ENCODE measurements at places on chromosomes 3 and 15.

DNA sequence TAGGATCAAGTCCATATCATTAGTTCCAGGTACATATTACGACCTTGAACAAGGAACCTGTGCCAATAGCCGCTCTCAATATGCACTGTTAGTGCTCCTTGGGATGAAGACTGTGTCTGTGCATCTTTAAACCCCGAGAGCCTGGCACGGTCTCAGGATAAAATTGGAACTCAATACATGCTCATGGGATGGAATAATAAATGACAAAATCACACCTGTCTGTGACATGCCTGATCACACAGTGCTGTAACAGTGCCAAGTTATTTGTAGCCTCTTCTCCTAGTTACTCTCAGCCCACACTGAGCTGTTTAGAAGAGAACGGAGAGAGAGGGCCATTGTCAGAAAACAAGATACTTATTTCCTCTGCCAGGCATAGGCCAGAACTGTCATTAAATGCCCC lies 82.2 kb downstream of the SSR3 start:
- no peak for DNase-seq

- DNase-seq, result no peak
These were observed 129.7 kb upstream of the THBS1 start for GRCh38 chr15:39451121-39451688.

GRCh38 chr15:33200444-33200843 lies 5.9 kb upstream of the FMN1 start:
- DNase-seq, result no peak

- DNase-seq, result no peak
These were observed 116.8 kb downstream of the GALK2 start for GRCh38 chr15:49286649-49287404.

DNA sequence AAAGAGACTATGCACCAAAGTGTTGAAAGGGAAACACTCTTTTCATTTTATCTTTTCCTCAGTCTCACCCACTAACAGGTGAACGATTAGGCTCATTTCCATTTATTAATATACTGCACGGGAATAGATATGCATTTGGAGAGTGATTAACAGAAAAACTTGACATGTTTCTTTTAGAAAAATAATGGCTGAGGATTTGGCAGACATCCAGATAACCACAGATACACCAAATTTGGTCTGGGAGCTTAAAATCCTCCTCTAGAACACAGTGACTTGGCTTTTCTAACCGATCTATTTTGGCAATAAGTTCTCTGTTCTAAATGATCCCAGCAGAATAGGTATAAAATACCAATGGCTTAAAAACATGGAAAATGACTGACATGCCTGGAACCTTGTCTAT lies 459.3 kb upstream of the SGO1 start:
- DNase-seq, result no peak

GRCh38 chr3:123039178-123039577 lies 11.6 kb upstream of the SEMA5B start:
- DNase-seq, result no peak

GRCh38 chr3:9078561-9079240 lies 115.4 kb upstream of the RAD18 start:
- no peak for DNase-seq

DNA sequence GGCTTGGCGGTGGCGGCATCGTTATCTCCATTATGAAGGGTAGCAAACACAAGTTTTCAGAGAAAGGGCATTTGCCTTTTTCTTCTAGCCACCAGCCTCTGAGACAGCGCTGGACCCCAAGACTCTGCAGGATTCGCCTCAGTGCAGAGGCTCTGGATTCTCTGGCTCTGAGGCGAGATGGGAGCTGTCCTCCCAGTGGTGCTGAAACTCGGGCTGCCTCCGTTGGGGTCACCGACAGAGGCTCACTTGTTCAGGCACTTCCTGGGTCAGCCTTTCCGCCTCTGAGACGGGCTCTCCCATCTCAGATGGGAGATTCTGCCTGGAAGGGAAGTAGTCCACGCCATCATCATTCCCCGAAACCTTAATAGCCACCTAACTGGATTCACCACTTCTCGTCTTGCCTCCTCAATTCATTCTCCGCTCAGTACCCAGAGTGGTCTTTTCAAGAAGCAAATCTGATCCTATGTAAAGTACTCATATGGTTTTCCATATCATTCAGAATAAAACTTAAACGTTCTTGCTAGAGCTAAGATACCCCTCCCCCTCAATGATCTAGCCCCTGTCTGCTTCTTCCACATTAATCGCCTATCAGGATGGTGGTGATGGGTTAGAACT lies 76.9 kb downstream of the RHCG start:
- DNase-seq, result peak; percentile 26

GRCh38 chr15:67133026-67133425 lies 67.6 kb downstream of the SMAD3 start:
- DNase-seq, result no peak

GRCh38 chr3:156298938-156299337 lies 178.6 kb downstream of the KCNAB1 start:
- no peak for DNase-seq

- no peak for DNase-seq
These were observed 7.1 kb downstream of the CLRN1 start for GRCh38 chr3:150965436-150965835.

GRCh38 chr3:39021465-39022285 lies 30.1 kb downstream of the SCN11A start:
- no peak for DNase-seq

- DNase-seq, result no peak
These were observed 101.6 kb downstream of the MAGI1 start for GRCh38 chr3:65936908-65937638.

GRCh38 chr3:20930034-20930433 lies 744.0 kb upstream of the SGO1 start:
- DNase-seq, result no peak

DNA sequence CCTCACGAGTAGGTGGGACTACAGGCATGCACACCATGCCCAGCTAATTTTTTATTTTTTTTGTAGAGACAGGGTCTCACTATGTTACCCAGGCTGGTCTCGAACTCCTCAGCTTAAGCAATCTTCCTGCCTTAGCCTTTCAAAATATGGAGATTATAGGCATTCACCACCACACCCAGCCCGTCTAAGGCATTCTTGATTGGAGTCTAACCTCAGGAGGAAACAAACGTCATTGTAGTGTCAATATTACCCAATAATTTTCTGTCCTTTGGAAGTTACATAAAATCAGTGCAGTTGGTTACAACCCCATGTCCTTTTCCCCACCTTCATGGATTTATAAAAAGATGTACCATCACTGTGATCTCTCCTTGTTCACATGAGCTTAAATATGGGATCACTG lies 41.8 kb downstream of the TIMP4 start:
- no peak for DNase-seq

GRCh38 chr3:45787551-45787950 lies 8.8 kb downstream of the SLC6A20 start:
- no peak for DNase-seq

- DNase-seq, result no peak
These were observed 291.9 kb upstream of the GRM7 start for GRCh38 chr3:6568999-6569493.

GRCh38 chr3:119418641-119419040 lies 44.8 kb downstream of the TMEM39A start:
- DNase-seq, result no peak

DNA sequence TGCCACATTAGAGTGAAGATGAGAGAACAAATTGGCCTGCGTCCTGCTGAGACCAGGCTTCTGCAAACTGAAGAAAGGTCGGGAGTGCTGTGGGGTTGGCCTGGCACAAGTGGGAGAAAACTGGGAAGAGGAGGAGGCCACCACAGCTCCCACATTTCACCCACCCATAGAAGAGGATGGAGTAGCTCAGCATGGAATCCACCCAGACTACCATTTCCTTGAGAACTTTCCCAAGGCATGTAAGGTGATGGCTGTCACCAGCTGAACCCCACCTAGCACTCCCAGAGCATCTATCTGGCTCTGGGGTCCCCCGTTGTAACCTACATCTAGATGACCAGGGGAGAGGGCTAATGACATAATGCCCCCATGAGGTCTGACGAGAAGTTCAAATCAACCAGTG lies 120.4 kb upstream of the TRIM42 start:
- DNase-seq, result no peak

GRCh38 chr15:82999905-83000671 lies 11.4 kb downstream of the C15orf40 start:
- DNase-seq, result peak; percentile 57

- DNase-seq, result no peak
These were observed 39.7 kb upstream of the MYZAP start for GRCh38 chr15:57551715-57552677.

GRCh38 chr3:105715372-105715771 lies 153.4 kb downstream of the CBLB start:
- DNase-seq, result no peak

DNA sequence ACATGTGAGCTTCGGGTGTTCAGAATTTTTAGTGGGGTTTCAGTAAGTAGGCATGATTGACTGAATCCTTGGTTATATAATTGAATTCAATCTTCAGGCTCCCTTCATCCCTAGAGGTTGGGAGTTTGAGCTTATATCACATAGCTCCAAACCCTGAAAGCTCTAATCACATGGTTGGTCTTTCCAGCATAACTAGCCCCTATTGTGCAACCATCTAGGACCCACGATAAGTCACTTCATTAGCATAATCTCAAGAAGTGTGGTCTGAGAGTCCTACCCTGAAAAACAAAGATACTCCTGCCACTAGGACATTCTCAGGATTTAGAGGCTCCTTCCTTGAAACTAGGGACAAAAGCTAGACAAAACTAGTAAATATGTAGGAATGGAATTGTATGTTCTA lies 348.9 kb upstream of the CBLB start:
- DNase-seq, result no peak

- no peak for DNase-seq
These were observed 222.8 kb upstream of the TLE3 start for GRCh38 chr15:70320482-70320881.

GRCh38 chr3:72442759-72443158 lies 405.5 kb downstream of the SHQ1 start:
- no peak for DNase-seq

DNA sequence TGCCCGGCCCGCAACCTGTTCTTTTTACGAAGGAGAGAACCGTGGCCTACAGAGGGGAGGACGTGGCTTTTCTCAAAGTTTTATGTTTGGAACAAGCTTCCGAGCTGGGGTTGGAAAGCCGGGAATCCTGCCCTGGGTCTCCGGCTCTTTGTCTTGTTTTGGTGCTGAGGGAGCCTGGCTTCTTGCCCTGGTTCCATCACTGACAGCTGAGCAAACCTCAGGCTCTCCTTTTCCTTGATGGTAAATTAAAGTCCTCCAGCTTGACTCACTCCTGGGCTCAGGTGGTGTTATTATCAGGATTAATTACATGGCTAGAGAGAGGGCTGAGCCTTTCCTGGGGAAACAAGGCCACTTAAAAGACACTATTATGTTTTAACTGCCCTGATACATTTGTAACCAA lies 289.5 kb upstream of the RGMA start:
- no peak for DNase-seq

DNA sequence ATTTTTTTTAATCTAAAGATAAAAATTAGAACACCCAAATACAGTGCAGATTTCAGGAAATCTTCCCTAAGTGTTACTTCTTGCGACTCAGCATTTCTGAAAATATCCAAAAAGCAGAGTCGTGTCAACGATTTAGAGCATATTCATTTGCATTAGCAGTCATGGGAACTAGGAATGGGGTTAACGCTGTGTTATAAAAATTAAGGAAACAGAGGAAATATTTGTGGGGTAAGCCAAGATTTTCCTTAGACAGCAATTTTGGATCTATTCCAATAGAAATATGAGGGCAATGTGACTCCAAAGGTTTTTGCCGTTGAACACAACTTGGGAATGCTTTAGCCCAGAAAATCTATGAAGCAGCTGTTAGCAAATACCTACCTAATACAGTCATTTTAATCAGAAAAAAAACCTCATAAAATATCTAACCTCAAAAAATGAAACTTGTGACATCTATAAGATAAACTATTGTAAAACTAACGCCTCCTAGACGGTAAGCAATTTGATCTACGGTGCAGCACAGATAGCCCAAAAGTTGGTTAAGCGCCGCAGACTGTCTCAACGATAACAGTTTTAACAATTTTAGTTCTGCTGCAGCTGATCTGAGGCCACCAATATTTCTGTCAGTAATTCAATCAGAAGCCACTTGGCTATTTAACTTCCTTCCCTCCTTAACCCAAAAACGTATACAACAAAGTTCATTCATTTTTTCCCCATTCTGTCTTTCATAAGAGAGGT lies 5.8 kb upstream of the ATP11B start:
- no peak for DNase-seq

- peak; percentile 35 for DNase-seq
These were observed 113.8 kb downstream of the AKAP13 start for GRCh38 chr15:85494048-85494777.
